ENCODE measurements at places on chromosomes 12 and 14.

DNA sequence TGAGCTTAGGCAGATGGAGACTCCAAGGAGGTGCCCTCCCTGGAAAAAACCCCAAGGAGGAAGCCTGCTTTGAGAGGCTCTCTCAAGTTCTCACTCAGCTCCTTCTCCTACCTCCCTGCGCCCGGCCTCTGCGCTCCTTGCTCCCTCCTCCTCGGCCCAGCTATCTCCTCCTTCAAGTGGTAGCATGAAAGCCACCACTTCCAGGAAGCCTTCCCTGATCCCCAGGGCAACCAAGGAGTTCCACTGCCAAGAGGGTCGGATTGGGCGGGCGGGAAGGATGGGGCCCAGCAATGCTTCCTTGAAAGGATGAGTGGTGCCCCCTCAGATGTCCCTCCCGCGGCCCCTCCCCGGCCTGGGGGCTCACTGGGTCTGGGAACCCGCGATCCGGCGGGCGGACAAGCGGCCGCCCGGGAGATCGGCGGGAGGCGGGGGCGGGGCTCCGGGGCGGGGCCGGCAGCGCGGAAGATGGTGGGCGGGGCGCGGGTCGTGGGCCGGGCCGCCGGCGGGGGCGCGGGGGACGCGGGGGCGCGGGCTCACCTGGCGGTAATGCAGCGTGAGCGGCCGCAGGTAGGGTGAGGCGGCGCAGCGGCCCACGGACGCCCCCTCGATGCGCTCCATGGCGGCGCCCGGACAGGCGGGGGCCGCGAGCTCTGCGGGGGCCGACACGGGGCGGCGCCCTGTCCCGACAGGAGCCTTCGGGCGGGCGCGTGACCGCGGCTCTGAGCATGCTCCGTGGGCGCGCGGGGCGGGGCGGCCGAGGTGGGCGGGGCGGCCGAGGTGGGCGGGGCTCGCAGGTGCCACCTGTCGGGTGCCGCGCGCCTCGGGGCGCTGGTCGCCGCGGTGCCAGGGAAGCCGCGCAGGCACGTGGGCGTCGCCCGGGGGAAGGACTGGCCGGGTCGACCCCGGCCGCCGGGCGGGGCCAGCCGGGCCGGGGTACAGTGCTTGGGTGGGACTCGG is at the start of gene NUDT14:
Gene NUDT14 (minus strand): TSS at position 721 of the 957 bp plus-strand sequence. CDS start 103 bp downstream, at position 618.
- DNase-seq = peak; percentile 84

DNA sequence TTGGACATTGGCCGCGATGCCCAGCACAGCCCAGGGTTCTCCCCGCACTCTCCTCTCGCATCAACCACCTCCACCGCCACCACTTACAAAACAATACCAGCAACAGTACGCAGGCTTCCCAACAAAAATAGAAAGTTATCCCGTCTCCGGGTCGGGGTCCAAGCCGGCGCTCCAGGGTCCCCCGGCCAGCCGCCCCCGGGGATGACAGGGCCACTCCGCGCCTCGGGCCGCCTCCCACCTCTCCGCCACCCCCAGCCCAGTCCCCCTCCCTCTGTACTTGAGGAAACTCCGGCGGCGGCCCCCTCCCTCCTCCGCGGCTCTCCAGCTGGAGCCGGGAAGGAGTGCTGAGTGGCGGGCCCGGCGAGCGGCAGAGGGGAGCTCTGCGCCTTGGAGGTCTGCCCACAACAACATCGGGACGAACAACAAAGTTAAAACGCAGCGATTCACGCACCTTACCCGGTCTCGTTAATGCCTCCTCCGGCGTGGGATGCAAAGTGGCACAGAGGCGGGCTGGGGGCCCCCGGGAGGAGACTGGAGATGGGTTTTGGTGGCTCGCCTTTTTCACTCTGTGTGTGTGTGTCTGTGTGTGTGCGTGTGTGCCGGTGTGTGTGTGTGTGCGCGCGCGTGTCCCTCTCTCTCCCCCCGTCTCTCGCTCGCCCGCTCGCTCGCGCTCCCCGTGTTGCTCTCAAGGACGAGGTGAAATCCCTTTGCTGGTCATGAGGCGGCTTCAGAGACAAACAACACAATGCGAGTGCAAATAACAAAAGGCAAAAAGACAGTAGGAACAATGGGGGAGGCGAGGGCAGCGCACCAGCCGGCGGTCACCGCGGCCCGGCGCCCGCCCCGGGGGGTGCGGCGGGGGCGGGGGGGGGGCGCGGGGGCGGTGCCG is 386.8 kb downstream of the BCAT1 start:
- no peak for DNase-seq

DNA sequence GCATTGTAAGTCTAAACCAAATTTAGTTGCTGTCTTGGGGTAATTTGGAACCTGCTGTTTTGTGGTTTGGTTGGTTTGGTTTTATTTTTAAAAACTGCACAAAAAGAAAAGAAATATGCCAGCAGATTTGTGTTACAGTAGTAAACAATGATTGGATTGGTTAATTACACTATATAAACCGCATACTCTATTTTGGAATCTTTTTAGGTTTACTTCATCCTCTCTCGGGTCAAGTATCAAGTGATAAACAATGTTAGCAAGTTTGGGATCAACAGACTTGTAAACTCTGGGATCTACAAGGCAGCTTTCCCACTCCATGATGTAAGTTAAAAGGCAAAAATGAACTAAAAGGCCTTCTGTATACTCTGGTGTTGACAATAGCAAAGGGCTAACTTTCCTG is 132.4 kb downstream of the ANO6 start:
- DNase-seq = no peak

DNA sequence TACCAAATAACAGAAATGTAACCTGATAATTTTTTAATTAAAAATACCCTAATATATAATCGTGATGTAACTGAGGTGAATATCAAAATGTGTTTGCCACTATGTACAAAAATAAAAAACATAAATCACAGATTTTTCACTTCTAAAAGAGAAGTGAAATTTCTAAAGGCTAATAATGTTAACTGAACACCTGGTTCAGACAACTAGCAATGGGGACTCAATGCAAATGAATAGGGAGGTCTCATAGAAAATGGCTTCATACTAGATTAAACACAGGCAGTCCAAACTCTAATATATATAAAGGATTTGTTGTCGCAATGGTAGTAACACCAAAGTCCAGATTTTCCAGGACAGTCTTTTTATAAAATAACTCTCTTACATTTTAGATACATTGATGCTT is 365.4 kb upstream of the ATP2B1 start:
- no peak for DNase-seq

DNA sequence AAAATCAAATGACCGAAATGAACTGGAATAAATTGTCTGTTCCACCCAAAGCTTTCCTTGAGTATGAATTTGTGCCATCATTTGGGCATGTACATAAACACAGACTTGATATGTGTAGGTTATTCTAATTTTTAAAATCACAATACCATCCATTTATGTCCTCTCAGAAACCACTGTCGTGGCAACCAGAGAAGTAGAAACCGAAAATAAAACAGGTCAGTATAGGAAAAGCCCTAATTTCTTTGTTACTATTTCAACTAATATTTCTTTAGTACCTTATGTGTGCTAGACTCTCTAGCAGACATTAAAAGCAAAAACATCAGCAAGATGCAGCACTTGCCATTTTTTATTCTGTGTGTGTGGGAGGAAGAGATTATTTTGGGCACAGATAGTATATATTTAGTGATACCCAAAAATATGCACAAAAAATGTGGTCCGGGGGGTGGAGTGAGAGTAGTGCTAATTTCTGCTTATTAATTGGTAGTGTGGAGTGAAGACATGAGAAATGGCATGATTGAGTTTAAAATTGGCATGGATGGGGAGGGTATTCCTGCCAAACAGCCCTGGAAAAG is 130.8 kb upstream of the CNTN1 start:
- no peak for DNase-seq

DNA sequence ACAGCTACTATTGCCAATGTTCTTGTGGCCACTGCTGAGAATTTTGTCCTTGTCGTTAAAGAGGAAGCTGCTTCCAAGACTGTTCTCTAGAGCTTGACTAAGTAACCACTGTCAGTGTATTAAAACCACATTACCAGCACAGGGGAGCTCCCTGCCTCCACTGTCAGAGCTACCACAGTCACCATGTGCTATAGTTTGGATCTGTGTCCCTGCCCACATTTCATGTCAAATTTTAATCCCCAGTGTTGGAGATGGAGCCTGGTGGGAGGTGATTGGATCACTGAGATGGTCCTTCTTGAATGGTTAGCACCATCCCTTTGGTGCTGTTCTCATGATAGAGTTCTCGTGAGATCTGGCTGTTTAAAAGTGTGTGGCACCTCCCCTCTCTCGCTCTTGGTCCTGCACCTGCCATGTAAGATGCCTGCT is 23.2 kb upstream of the RAP1B start:
- DNase-seq = no peak

GRCh38 chr12:108729612-108730364 is 1.5 kb downstream of the CORO1C start:
- no peak for DNase-seq

- DNase-seq = no peak
Measured at GRCh38 chr14:95872777-95873176, 3.9 kb upstream of the TUNAR start.

- no peak for DNase-seq
Measured at GRCh38 chr12:116508145-116509121, 50.7 kb upstream of the MAP1LC3B2 start.

DNA sequence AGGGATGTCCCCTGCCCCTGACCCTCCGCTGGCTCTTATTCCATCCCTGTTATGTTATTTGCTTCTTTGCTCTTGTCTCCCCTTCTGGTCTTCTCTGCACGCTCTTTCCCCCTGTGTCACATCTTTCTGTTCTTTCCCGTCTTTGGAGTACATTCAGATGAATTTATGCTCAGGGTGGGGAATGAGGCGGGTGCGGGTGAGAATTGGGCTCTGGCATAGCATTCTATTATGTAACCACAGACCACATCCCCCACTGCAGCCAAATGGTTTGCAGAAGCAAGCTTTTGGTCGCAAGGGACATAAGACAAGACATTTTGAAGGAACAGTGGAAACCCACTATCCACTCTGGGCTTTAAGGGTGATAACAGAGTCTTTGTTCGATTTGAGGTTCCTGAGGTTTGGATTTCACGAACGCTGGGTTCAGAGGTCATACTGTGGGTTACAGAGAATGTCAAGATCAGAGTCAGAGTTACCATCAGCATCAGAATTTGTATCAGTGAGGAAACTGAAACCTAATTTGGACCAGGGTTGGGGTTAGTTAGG is 3.8 kb downstream of the ENDOU start:
- no peak for DNase-seq

- DNase-seq = no peak
Measured at GRCh38 chr14:105467249-105467941, 7.2 kb upstream of the CRIP2 start.

DNA sequence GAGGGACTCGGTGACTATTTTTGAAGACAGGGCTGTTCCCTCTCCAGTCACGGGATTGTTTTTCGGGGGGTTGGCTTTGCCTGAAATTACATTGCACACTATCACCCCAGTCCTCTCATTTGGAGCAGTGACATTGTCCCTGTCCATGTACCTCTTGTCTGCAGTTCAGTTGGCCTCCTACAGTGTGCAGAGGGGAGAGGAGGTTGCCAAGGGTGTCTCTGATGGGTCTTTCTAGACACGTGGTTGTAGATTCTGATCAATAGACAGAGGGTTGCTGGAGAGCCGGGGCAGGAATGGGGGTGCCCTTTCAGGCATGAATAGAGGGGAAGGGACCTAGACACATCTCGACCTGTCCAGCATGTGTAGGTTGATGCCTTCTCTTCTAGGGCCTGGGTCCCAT is 1.2 kb downstream of the TMEM120B start:
- DNase-seq = no peak

DNA sequence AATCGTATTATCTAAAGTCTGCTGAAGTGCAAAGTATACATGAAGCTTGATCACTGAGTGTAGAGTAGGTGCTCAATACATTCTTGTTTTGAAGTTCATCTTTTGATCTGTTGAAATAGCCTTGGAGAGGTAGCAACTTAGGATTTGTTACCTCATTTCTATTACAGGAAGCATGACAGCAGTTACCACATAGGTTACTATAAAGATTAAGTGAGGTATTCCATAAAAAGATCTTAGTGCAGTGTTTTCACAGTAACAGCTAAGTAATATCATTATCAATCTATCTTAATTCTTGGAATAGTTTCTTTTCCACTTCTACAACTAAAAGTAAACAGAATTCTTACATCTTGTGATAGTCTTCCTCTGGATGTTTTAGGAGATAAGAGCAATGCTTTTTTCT is 50.9 kb downstream of the BTBD7 start:
- no peak for DNase-seq

- peak; percentile 21 for DNase-seq
Measured at GRCh38 chr12:116861320-116861719, 19.9 kb downstream of the HRK start.

- no peak for DNase-seq
Measured at GRCh38 chr12:92928421-92928961, 604 bp downstream of the EEA1 start.

- no peak for DNase-seq
Measured at GRCh38 chr12:25971654-25972041, 13.2 kb downstream of the RASSF8 start.

DNA sequence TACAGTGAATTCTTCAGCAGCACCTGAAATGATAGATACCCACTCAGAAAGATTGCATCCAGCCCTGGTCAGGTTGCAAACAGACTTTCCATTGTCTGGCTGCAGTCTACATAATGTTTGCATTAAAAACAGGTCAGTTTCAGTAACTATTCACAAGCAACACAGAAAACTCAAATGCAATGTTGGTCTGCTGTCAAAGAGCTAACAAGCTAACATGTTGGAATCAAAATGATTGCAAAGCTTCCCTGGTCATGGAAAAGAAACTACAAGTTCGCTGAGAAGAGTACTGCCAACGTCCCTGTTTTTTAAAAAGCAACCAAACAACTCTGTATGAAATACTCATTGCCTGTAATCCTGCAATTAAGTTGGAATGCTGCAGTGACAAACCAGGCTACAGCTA is 374.7 kb downstream of the ADAMTS20 start:
- DNase-seq = no peak

DNA sequence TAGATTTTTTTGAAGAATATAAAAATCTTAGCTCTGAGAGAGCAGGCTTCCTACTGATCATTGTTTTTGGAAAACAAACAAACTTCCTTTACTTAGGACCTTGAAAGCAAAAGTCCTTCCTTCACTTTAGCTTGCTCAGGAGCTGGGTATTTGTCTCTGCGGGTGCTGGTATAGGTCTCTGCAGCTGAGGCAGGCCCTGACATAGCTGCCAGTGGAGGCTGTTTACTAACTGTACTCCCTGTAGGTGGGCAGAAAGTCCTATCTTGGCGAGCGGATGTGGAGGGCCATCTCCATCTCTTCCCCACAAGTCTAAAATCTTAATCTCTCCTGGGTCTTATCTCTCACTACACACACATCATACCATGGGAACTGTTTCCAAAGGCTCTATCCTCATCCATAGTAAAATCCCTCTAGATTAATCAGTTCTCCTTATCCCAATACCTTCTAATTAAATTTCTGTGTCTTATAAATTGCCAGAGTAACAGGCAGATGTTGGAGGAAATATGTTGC is 4.1 kb upstream of the MIA2 start:
- no peak for DNase-seq
